ENCODE measurements at places on chromosomes 3 and 15. TPM values are rescaled to one million over a fixed set of nuclear protein-coding genes. Genes with fewer than 3 reads are reported as not detected.

NUTM1 gene
- polyA plus RNA-seq = not detected

TRH gene
- 0.51 TPM for polyA plus RNA-seq

PFN2 gene
- polyA plus RNA-seq = 475 TPM

C3orf22 gene
- polyA plus RNA-seq = 0.23 TPM

TM6SF1 gene
- 2.5 TPM for polyA plus RNA-seq

DNA sequence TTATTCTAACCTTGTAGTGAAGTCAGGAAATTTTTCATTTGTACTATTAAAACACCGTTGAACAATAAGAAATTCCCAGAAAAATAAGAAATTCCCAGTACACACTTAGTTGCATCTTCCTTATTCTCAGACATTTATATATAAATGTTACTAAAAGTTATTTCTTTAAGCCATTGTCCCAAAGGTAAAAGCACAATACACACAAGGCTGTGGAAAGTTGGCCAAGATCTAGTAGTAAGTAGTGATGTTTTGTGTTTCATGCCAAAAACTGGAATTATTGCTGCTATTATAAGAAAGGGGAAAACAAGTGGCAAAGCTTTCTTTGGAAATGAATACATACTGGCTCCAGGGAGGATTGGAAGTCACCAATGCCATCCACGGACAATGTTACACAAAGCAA, 802.5 kb upstream of the DPPA4 start:
- DNase-seq = no peak

- no peak for DNase-seq
Observed at GRCh38 chr3:143307613-143308183, 188.1 kb downstream of the CHST2 start.

- DNase-seq = no peak
Observed at GRCh38 chr3:131242201-131242600, 139.4 kb upstream of the NUDT16 start.

GRCh38 chr15:90320062-90320884, 31.8 kb upstream of the ZNF774 start:
- DNase-seq = peak; percentile 89

DNA sequence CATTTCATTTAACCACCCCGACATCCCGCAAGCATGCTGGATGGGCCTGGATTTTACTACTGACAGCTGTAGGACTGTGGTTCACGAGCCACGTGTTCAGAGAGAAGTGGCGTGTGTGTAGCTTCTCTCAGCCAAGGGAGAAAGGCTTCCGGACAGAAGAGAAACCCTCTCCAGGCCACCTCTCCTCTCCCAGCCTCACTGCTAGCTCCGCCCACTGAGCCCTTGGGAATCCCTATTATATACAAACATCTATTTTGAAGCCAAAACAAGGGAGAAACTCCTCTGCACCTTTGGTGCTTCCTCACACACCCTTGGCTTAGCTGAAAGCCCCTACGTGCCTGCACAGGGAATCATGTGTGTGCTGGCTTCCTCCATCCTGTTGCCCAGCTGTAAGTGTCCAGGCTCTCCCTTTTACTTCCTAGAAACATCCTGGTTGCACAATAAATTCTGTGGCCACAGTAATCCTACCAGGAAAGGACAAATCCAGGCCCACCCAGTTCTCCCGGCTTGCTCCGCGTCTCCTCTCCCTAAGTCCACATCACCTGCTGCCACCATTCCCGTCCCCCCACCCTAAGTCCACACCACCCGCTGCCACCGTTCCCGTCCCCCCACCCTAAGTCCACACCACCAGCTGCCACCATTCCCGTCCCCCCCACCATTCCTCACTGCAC, 30.5 kb downstream of the PCSK6 start:
- DNase-seq = no peak

DNA sequence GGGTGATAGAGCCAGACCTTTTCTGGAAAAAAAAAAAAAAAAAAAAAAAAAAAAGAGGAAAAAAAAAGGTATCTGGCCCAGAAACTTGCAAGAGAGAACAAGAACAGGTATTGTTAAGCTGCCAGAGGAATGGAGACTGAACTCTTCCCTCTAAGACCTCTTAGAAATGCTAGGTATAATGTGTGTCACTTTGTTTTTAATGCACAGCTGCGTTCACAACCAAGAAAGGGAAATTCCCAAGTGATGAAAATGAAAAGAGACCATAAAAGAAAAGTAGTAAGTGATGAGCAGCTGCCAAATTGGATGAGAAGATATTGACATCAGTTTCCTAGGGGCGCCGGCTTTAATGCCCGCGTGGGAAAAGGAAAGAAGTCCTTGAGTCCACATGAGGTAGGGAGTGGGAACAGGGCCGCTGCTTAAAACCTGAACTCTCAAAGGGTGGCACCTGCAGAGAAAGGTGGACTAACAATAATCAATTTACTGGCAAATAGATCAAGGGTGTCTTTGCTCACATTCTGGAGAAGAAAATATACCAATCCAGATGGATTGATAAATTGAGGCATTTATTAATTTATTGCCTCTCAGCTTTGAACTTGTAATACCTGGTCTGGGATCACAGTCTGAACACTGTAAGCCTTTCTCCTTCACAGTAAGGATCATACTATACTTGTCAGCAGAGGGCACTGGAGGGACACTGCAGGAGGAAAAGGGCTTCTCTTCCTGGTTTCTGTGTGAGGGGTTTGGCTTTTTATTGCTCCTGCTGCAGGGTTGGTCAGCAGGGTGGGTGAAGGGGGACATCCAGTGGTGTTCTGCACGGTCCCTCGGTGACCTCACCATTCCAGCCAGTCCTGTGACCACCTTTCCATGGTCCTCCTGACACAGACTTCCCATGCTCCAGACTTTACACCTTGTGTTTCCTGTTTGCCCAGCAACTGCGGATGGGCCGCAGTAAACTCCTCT, 131.6 kb downstream of the AQP9 start:
- peak; percentile 67 for DNase-seq
